ENCODE measurements at places on chromosomes 5 and 9. TPM values are rescaled to one million over a fixed set of nuclear protein-coding genes. Genes with fewer than 3 reads are reported as not detected.

DNA sequence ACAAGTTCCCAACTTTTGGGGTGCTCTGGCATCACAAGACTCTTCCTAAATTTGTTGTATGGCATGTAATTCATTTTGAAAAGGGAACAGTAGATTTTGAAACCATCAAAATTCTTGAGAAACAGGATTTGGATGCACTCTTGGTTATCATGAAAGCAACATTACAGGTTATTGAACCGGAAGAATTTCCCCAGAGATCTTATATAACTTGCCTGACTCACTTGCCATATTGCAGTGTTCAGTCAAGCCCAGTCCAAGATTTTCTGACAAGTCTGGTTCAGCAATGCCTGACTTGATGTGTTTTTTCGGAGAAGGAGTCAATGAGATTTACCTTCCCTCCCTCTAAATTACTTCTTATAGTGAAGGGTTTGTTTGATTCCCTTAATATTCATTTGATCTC lies 32.0 kb downstream of the SMIM15 start:
- no peaks in the 10 kb centered on the region for H3K36me3 ChIP-seq
- DNase-seq: no peak
- H3K27ac ChIP-seq: no peak overlapping the region

- H3K4me1 ChIP-seq: no peaks in the 10 kb centered on the region
- no peak overlapping the region for H3K27ac ChIP-seq
- H3K27me3 ChIP-seq: no peaks in the 10 kb centered on the region
- no peaks in the 10 kb centered on the region for H3K36me3 ChIP-seq
These were observed 416.0 kb downstream of the MAN2A1 start for GRCh38 chr5:110105692-110106091.

DNA sequence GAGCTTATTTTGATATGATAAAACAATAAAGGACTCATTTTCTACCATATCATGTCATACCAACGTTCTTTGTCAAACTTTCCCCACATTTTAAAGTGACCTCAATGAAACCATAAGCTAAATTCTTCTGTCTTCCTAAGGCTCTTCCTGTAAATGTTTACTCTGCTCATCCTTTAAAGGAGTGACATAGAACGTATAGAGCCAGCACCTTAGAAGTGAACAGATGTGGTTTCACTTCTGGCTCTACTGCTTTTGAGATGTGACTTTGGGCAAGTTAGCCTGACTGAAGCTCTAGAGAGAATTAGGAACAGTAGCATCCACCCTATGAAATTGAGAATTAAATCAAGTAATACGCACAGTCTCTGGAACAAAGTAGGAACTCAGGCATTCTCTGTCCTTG lies 24.1 kb downstream of the SAR1B start:
- H3K27ac ChIP-seq: no peak overlapping the region
- no peak for DNase-seq
- peaks cover 64% of the 10 kb centered on the region for H3K36me3 ChIP-seq
- no peak overlapping the region for H3K4me3 ChIP-seq
- no peaks in the 10 kb centered on the region for H3K4me1 ChIP-seq

DNA sequence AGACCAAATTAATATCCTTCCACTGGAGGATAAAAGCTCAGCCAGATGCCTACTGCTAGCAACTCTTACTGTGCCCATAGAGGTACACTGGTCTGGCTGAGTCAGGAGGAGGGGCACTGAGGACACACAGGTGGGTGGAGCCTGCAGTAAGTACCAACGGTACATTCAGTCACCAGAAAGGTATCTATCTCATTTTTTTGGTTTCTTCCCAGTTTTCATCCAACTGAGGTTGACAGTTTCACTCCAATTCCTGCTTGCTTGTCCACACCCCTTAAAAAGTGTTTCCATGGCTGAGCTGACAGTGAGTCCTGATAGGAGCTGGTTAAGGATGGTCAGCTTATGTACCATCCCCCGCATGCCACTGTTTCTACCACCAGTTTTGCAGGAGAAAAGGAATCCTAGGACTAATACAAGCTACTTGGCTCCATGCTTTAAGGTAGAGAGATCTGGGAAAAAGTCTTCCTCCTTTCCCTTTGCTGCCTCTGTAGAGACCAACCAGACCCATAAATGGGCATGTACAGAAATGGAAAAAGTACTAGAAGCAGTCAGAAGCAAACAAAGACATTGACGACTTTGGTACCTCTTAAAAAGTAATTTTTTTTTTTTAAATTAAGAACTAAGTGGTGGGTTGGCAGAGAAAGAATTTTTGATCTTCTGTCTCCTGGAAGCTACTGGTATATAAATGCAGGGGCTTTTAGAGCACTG lies 3.2 kb downstream of the ELL2 start:
- H3K27ac ChIP-seq: no peak overlapping the region
- no peaks in the 10 kb centered on the region for H3K27me3 ChIP-seq
- peaks cover 53% of the 10 kb centered on the region for H3K4me1 ChIP-seq

DNA sequence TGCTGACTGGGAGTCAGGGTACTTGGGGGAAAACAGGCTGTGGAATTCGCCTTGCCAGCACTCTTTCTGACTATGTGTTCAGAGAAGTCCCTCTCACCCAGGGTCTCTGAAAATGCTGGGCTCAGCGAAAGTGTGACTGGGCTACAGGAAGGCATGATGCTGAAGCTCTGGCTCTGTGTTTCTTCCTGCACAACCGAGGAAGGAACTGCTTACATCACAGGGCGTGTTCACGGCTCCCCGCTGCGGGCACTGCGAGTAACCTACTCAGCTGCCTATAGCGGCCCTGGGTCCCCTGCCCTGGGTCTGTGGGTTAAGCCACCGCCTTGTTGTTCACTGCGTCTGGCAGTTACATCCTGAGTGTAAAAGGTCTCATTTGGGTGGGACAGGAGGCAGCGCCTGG lies 222.4 kb upstream of the IRX4 start:
- no peaks in the 10 kb centered on the region for H3K36me3 ChIP-seq
- H3K27me3 ChIP-seq: no peaks in the 10 kb centered on the region
- no peak overlapping the region for H3K4me3 ChIP-seq
- no peak overlapping the region for H3K27ac ChIP-seq
- no peaks in the 10 kb centered on the region for H3K4me1 ChIP-seq

The GOLGA1 gene
- 15.1 TPM for total RNA-seq

The FGF10 gene
- 25.9 TPM for total RNA-seq

The SLC46A2 gene
- not detected for total RNA-seq

The OSMR gene
- total RNA-seq: 18.5 TPM
